HT1080 (cell line): ENCODE measurements at places on chromosomes 16 and 17.

DNA sequence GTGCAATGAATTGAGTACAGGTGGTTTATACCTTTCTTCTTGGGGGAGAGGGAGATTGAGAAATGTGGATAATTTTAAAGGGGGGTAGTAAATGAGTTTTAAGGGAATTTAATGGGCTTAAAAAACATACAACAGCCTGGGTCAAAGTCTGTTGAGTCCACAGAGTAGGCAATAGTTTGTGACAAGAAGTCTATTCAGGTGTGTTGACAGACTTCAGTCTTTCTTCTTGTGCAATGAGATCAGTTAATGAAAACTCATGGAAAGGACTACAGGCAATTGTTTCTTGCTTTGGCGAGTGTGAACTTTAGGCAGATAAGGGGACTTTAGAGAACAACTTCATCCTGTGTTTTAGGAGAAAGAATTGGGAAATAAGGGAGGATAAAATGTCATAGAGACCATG is 507.8 kb upstream of the CA10 start:
- no peak for DNase-seq

- DNase-seq = no peak
These were observed 212.8 kb upstream of the CDH8 start for GRCh38 chr16:62249069-62249468.

DNA sequence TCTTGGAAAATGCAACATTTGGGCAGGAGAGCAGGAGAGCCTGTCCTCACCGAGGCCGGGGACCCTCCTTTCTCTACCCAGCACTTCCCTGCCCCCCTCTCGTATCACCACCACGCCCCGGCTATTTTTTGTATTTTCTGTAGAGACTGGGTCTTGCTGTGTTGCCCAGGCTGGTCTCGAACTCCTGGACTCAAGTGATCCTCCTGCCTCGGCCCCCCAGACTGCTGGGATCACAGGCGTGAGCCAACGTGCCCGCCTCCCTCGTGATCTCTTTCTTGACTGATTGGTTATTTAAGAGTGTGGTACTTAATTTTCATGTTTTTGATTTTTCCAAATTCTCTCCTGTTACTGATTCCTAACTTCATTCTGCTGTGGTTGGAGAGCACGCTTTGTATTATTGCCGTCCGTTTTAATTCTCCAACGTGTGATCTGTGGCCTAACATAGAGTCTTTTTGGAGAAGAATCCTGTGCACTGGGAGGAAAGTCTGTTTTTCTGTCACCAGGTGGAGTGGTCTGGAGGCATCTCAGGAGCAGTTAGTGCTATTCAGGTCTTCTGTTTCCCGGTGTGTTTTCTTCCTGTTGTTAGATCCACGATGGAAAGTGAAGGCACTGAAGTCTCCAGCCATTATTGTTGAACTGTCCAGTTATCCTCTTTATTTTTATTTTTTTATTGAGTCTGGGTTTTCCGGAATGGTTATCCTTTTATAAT is 40.4 kb downstream of the ZNF778 start:
- DNase-seq = no peak

DNA sequence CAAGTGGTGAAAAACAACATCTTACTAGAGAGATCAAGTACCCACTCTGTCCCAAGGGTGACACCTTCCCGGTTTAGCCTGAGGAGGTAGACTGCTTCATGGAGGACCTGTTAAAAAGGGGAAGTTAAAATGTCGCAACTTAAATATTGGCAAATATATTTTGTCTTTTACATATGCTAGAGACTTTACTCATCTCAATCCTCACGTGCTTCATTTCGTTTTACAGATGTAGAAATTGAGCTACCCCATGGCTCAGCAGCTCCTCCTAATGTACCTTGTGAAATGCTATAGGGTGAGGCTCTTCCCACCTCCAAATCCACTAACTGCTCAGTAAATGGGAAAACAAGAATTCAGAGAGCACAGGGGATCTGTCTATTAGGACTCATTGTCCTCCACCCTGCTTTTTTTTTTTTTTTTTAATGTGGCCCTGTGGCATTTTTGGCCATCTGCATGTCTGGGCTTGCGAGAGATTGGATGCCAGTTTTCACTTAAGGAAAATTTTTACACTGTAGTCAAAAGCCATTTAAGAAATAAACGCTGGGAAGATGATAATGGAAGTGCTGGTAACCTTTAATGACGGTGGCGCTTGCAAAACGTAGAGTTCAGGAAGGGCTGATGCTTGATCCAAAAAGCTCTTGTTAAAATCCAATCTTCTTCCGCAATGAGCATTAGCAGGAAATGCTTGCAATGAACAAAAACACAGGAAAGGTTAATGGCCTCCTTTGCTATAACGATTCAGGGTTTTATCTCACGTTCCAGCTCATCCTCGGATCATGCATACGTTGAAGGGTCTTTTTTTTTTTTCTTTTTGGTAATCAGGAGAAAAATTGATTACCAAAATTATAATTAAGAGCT is 39.8 kb downstream of the HSBP1 start:
- DNase-seq = no peak

- DNase-seq = no peak
These were observed 29.3 kb upstream of the TNFRSF13B start for GRCh38 chr17:17001076-17001777.

DNA sequence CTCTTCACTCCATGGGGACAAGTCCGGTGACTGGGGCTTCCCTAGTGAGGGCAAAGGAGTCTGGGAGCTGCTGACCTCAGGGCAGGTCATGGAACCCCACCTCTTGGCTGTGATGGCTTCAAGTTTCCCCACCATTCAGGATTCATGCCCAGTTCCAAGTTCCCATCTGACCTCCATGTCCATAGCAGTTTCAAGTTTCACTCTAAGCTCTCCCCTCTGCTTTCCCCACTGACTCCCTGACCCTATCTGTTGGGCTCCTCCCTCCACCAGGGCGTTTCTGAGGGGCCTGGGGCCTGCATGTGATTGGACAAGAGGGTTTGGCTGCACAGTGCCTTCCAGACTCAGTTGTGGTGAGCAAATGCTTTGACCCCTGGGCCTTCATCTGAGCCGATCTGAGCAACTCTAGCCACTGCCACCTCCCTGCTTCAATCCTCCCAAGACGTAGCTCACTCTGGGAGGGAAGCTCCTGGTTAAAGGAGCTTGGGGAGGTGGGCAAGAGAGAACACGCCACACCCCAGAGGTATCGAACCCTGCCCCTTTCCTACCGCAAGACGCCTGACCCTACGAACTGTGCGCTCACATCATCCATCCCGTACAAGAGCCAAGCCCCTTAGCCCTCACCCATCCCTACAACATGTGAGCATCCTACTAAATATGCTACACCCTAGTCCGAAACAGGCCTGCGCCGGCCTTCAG is 8.3 kb downstream of the ZNF629 start:
- DNase-seq = no peak

DNA sequence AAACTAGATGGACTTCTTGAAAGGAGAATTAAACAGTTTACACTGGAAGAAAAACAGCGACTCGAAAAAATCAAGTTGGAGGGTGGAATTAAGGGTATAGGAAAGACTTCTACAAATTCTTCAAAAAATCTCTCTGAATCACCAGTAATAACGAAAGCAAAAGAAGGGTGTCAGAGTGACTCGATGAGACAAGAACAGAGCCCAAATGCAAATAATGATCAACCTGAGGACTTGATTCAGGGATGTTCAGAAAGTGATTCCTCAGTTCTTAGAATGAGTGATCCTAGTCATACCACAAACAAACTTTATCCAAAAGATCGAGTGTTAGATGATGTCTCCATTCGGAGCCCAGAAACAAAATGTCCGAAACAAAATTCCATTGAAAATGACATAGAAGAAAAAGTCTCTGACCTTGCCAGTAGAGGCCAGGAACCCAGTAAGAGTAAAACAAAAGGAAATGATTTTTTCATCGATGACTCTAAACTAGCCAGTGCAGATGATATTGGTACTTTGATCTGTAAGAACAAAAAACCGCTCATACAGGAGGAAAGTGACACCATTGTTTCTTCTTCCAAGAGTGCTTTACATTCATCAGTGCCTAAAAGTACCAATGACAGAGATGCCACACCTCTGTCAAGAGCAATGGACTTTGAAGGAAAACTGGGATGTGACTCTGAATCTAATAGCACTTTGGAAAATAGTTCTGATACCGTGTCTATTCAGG is 85.0 kb downstream of the C17orf58 start:
- no peak for DNase-seq

DNA sequence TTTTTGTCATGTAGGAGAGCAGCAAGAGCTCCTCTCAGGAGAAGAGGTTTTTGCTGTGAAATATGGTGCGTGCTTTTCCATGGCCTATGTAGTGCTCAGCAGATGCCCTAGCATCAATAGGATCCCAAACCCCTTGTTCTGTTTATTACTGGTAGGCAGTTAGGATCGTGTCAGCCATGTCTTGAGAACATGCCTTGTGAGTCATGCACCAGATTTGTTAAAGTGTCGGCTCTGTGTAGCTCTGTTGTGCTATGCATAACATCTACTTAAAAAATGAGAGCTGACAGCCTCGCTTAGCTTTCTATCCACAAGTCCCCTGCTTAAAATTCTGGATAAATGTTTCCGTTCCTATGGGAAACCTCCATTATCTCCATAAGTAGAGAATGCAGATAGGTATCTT is 4.4 kb upstream of the EIF4A3 start:
- DNase-seq = no peak

- no peak for DNase-seq
These were observed 20.9 kb downstream of the ENGASE start for GRCh38 chr17:79095345-79096055.

- DNase-seq = peak; percentile 63
These were observed 25.9 kb upstream of the APOH start for GRCh38 chr17:66255112-66255511.

- DNase-seq = no peak
These were observed 175.1 kb downstream of the SOX9 start for GRCh38 chr17:72295916-72296315.

GRCh38 chr16:68389750-68390371 is 58.4 kb downstream of the SMPD3 start:
- no peak for DNase-seq

DNA sequence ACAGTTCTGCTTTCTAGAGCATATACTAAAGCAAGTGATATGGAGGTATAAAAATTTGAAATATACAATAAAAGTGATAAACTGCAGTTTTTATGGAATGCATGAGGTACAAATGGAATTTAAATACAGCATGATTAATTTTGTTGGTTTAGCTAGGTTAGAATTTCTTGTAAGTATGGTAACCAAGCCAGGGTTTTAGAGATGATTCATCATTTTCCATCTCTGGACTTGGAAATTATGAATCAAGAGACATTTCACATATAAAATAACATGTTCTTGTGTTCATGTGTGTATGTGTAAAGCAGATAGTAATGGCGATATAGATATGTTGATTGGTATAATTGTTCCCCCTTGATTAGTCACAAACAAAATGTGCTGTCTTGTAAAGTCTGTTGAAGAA is 1219.8 kb downstream of the CDH8 start:
- DNase-seq = no peak

- DNase-seq = no peak
These were observed 162.1 kb upstream of the MPHOSPH6 start for GRCh38 chr16:82331974-82332750.

GRCh38 chr16:31052114-31052513 is 18.8 kb downstream of the STX4 start:
- DNase-seq = peak; percentile 98

DNA sequence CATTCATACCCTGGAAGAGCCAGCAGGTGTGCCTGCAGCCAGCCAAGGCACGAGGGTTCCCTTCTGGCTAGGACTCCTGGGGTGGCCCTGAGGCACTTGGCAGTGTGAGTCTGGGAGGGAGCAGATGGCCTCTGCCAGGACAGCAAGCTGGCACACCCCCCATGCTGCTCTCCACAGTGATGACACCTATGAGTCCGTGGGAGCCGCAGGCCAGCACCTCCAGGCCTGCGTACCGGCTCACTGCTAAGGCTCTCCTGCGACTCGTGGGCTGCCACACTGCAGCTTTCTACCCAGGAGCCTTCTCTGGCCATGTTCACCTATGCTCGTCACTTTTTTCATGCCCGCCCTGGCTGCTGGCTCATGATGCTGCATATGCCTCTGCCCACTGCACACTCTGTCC is 68.1 kb downstream of the NDEL1 start:
- DNase-seq = no peak

- no peak for DNase-seq
These were observed 96.5 kb downstream of the ABCC1 start for GRCh38 chr16:16045879-16046278.

GRCh38 chr17:40459636-40460603 is 16.7 kb downstream of the IGFBP4 start:
- no peak for DNase-seq

GRCh38 chr17:65433592-65433991 is 127.9 kb downstream of the AXIN2 start:
- no peak for DNase-seq

- no peak for DNase-seq
These were observed 9.6 kb upstream of the UQCRC2 start for GRCh38 chr16:21943571-21943970.

GRCh38 chr16:23316634-23317265 is 14.6 kb downstream of the SCNN1B start:
- no peak for DNase-seq
